ENCODE measurements at places on chromosomes 3 and 15.
A peak's percentile ranks its signal among the peaks of the same experiment; 100 is the strongest.

DNA sequence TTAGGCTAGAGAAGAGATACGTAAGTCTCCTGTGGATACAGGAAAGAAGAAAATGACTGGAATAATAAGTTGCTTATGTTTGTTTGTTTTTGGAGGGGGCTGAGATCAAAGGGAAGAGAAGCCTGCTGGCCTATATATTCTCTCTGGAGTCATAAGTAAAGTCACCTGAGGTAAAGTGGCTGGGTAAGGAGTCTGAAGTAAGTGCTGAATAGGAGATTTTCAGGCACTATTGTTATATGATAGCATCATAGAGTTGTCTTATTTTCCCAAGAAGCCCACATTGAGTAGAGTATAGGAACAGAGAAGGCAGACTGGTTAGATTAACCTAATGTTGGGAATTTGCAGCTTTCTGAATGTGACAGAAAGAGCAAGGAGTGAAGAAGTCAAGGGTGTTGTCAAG lies 10.7 kb downstream of the TBC1D23 start:
- DNase-seq: no peak

DNA sequence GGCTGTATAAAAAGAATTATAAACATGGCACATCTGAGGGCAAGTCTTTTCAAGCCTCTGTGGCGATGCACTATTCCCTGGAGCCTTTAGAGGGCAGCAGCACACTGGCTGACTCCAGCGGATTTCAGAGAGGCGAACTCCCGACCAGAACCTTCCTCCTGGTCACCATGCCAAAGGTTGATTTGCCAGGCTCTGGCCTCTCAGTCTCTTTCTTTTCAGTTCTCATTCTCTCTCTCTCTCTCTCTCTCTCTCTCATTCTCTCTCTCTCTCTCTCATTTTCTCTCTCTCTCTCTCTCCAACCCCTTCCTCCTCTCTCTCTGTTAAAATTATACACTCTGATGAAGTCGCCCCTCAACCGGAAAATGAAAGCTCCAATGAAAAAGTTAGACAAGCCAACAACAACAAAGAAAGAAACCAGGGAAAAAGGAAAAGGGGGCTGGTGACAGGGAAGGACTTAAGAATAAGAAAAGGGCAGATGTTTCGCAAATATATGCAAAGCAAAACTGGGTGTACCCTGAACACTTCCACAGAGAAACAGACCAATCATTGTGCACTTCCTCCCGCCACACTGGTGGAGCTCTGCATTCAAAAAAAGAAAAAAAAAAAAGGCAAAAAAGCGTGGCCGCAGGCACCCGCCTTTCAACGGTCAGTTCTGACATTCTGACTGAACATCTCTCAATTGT lies 90.2 kb downstream of the TIGIT start:
- peak; percentile 30 for DNase-seq

GRCh38 chr3:128825117-128825725 lies 54.2 kb upstream of the ACAD9 start:
- no peak for DNase-seq

- no peak for DNase-seq
These were observed 1.9 kb upstream of the RAB43 start for GRCh38 chr3:129123314-129124060.

GRCh38 chr15:63288778-63289378 lies 11.5 kb downstream of the APH1B start:
- DNase-seq: no peak

DNA sequence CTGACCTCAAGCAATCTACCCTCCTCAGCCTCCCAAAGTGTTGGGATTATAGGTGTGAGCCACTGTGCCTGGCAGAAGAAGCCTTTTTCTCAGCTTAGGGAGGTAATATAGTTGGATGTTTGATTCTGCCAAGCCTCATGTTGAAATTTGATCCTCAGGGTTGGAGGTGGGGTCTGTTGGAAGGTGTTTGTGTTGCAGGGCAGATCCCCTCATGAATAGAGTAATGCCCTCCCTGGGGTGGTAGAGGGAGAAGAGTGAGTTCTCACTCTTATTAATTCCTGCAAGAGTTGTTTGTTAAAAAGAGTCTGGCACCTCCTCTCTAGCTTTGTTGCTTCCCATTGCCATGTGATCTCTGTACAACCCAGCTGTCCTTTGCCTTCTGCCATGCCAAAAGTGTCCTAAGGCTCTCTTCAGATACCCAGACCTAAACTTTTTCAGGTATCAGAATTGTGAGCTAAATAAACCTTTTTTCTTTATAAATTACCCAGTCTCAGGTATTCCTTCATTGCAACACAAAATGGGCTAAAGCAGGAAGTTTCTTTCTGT lies 16.4 kb downstream of the NECTIN3 start:
- no peak for DNase-seq

DNA sequence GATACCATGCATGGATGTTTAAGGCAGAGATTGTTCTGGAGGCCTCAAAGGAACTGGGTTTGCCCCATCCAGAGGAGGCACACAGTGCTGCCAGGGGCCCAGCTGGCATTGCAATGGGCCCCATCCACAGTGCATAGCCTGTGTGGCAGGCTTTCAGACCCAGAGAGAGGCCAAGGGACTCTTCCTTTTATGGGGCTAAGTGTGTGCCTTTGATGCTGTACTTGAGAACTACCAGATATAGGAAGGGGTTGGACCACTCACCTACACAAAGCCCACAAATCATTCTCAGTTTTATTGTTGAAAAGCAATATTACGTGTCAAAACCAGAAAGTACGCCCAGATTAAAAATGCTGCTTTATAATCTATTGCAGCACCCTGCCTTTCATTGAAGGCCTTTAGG lies 134.9 kb downstream of the EPHB1 start:
- no peak for DNase-seq

GRCh38 chr3:150666167-150666566 lies 37.6 kb downstream of the ERICH6 start:
- no peak for DNase-seq

DNA sequence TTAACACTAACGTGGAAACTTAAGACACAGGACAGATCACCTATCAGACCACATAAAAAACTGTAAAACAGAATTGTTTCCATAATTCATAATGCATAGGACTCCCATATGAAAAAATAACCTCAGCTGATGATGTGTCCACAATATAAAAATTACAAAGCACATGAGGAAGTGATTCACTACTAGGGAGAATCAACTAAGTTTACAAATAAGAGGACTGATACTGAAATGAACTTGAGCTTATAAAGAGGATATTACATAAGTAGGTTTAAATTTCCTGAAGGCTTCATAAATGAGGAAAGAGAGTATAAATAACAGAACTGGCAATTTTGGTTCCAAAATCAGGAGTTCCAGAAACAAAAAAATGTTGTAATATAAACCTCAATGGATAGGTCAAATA lies 111.9 kb downstream of the SAMMSON start:
- no peak for DNase-seq

DNA sequence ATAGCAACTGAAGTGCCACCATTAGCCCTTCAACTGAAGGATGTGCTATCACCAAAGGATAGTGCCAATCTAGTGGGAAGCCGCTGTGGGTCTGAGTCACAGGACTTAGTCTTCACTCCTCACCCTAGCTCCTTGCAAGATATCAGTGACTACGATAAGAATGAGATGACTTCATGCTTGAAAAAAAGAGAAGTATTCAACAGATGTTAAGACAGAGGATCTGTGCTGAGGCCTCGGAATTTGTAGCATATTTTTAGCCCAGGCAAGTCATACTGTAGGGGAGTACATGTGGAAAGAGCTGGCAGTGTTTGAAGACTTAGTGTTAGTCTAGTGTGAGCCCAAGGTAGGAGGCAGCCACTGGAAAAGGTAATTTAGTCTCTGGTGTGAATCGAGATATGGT lies 270.7 kb upstream of the LRTM1 start:
- DNase-seq: no peak

DNA sequence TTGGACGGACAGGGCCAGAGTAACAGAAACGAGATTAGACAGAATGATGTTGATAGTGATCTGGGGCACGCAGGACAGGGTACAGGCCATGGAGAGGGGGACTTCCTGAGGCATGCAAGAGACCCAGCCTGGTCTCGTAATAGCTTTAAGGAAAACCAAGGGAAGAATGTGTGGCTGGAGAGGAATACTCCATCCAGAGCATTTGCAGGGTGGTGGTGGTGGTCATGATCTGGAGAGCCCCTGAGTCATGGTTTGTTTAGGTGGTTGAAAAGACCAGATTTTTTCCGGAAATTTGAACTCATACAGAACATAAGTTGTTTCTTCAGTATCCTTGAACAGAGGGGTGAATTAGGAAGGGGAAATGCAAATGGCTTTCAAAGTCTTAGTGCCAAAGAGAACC lies 138.5 kb downstream of the DUT start:
- no peak for DNase-seq
